ENCODE measurements at places on chromosomes 1 and 21.

- DNase-seq = no peak
Observed at GRCh38 chr1:2302292-2302925, 74.3 kb downstream of the SKI start.

DNA sequence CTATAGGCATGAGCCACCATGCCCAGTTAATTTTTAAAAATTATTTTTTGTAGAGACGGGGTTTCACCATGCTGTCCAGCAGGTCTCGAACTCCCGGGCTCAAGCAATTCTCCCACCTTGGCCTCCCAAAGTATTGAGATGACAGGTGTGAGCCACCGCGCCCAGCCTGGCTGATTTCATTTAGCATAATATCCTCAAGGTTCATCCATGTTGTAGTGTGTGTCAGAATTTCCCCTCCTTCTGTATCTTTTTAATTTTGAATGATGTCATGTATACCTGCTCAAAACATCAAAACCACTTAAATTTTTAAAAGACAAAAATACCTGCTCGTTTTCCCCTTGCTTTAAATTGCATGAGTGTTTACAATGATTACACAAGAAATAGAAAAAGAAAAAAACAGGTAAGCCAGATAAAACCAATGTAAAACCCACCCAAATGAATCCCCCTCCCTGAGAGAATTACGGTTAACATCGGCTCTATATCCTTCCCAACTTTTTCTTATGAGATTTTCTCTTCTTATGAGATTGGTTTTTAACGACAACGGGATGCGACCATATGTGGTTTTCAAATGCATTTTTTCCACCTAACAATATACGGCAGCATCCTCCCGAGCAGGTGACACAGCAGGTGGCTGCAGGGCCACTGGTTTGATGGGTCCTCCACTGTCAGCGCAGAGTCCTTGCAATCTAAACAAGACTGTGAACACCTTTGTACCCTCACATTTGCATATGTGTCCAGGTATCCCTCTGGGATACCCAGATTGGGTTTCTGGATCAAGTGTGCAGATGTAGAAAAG, 22.1 kb downstream of the IFFO2 start:
- peak; percentile 81 for DNase-seq

GRCh38 chr1:207904391-207904790, 6.5 kb downstream of the CD34 start:
- DNase-seq = no peak

DNA sequence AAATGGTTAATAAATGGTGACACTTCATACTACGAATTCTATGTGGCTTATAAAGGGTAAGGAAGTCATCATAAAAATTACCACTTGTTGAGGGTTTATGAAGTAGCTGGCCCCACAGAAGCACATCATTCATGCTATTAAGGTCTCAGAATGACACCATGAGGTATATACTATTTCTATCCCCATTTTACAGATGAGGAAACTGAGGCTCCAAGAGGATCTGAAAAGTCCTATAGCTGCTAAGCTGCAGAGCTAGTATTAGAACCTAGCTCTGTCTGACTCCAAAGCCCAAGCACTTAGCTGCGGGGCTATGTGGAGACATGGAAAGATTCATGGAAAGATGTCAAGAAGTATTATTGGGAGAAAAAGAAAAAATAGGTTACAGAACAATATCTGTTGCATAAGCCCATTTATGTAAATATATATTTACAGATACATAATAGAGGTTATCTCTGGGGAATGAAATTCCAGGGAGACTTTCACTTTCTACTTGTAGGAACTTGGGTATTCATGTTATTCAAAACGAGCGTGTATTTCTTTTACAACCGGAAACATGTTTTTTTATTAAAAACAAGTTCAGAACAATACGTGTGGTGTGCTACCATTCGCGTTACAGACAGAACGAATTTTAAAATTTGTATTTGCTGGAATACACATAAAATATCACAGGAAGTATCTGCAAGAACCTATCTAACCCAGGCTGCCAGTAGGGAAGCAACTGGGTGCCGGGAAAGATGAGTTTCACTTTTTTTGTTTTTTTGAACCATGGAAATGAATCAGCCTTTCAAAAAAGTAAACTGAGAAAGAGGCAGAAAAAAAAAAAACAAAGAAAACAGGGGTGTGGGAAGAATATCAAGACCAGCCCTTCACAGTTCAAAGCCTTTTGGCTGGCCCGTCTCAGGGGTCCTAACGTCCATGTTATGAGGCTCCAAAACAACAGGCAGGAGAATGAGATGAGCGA, 13.4 kb downstream of the SPOCD1 start:
- DNase-seq = no peak

DNA sequence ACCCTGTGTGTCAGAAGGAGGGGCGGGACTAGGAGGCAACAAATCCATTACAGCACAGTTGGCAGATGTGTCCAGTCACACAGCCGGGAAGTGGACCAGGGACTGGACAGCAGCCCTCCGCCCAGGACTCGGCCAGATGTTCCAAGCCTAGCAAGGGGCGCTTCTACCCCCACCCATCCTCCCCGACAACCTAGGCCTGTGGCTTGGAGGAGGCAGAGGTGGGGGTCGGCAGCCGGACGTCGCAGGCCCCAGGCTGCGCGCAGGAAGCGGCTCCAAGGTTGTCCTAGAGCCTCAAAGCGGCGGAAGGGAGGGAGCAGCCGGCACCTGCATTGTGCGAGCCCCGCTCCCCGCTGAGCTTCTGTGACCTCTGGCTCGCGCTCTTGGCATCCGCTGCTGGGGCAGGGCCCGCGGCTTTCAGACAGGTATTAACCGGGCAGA, 20.6 kb upstream of the MYCL start:
- no peak for DNase-seq

DNA sequence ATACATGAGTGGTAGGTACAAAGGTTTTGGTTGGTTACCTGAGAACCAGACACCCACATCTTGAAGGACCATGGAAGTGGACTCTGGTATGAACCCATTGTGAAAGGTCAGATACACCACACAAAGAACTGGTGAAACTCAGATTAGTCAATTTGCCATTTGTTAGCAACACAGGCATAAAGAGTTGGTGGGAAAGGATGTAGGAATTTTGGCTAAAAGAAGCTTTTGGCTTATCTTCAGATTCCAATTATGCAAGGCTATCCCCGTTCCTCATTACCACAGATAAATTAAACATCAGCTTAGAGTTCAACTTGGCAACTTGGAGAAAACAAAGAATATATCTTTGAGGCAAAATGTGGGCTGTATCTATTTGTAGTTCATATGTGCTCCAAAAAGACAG, 87.0 kb upstream of the IRF2BP2 start:
- DNase-seq = no peak

DNA sequence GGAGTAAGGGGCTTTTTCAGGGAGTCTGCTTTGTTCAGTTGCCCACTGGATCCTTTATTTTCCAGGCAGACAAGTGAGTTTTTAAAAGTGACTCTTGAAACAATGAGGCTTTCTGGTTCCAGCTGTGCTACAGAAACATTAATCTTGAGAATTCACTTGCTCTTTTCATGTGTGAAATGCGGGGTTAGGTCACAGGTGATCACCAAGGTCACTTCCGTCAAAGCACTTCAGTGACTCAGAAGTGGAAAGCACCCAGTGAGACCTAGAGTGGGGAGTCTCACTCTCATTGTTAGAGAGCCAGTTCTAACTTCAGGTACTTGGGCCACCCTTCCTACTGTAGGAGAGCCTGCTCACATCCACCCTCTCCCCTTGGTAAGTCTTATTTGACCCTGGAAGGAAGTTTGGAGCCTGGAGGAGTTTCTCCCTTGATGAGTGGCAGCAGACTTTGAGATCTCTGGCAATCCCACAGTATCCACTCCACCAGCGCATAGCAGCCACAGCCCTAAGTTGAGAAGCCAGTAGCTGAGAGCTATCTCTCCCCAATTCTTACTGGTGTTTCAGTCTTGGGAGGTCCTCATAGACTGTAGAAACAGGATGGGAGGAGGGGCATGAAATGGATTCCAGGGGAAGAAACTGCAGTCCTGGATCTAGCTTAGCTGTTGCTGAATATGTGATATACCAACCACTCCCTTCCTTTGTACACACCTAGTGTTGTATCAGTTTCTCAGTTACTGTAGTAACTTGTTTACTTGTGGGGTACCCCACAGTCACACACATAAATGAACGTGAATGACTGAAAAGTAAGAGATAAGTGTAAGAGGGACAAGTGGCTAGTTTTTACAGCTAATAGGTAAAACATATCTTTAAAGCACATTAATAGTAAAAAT, 3.1 kb downstream of the TACSTD2 start:
- DNase-seq = no peak

GRCh38 chr1:231487019-231487418, 41.5 kb upstream of the TSNAX start:
- DNase-seq = no peak

DNA sequence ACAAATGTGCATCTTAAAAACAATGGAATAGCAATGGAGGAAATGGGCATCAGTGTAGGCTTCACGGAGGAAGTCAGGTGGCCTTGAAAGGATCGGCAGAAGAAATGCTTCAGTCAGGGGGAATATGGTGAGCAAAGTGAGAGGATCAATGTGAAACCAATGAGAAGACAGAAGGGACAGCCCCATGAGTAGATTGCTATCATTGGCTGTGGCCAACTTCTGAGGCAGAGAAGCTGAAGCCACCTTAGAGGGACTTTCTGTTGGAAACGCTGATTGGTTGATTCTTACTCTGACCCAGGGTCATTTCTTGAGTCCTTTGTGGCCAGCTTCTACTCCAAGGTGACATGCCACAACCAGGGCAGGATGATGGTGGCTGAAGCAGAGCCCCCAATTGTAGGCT, 130.7 kb upstream of the ZNF648 start:
- no peak for DNase-seq

- no peak for DNase-seq
Observed at GRCh38 chr1:65036570-65037051, 70.3 kb upstream of the JAK1 start.
